ENCODE measurements at places on chromosomes 1 and 21.

DNA sequence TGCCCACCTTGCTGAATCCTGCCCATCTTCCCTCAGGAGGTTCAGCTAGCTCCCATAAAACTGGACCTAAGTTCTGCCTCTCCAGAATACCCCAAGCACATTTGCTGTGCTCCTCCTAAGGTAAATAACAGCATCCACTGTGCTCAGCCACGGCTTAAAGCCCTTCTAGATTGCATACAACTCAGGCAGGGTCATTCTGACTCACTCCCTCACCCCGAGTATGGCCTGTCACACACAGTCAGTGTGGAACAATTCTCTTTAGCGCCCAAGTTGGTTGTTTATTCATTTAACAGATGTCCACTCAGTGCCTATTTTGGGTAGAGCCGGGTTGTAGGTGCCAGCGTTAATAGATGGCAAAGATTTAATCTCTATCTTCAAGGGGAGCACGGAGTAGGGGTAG is 147.5 kb upstream of the EDN2 start:
- H3K27me3 ChIP-seq = no peaks in the 10 kb centered on the region
- H3K4me1 ChIP-seq = peaks cover 2% of the 10 kb centered on the region
- H3K27ac ChIP-seq = no peak overlapping the region
- DNase-seq = no peak
- no peaks in the 10 kb centered on the region for H3K36me3 ChIP-seq

- no peak overlapping the region for H3K4me3 ChIP-seq
- H3K27ac ChIP-seq = peak overlapping the region; percentile 75
- H3K27me3 ChIP-seq = no peaks in the 10 kb centered on the region
These were observed 60.7 kb downstream of the CASZ1 start for GRCh38 chr1:10735563-10736305.

DNA sequence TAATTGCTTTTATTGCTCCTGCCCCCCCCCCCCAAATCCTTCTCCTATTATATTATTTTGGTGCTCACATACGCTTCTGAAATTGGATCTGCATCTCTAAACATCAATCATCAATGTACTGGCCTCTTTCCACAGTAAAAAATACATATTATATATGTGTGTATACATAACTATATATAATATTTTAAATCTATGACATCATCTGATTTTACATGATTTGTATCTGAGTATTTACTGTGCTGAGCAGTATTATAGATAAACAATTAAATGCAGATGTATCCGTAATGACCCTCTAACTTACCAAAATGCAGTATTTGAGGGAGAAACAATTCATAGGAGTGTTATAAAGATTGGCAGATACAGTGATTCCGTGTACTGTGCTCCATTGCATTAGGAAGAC is 832 bp downstream of the PLPPR4 start:
- H3K4me3 ChIP-seq = no peak overlapping the region
- no peak for DNase-seq
- H3K4me1 ChIP-seq = peaks cover 13% of the 10 kb centered on the region
- no peaks in the 10 kb centered on the region for H3K27me3 ChIP-seq
- no peak overlapping the region for H3K27ac ChIP-seq

DNA sequence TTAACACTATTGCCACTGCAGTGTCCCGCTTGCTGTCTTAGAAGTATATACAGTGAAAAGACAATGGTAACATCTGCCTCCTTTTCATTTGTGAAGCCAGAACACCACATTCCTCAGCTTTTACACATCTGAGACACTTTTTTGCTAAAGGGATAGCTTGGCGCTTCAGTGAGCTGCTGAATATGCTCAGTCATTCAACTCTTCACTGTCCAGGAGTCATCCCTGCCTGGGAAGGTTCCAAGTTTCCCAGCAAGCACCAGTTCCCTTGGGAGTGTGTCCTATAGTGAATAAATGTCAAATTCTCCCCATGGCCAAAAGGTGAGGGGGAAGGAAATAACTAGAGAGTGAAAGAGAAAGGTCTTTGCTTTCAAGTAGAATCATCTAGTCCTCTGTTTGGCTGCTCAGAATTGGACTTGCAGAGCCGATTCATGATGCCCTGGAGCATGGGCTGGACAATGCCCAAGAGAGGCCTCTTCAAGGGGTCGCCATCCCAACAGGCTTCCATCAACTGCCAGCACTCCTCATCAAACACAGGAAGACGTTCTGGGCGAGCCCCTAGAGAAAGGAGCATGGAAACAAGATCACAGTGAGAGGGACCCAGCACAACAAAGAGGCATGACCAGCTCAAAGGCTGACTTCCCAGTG is 25.5 kb upstream of the RBBP5 start:
- no peak overlapping the region for H3K4me3 ChIP-seq
- peaks cover 4% of the 10 kb centered on the region for H3K36me3 ChIP-seq
- H3K4me1 ChIP-seq = peaks cover 6% of the 10 kb centered on the region
- DNase-seq = no peak
- no peaks in the 10 kb centered on the region for H3K27me3 ChIP-seq

GRCh38 chr1:178532392-178532791 is 19.5 kb downstream of the TEX35 start:
- peaks cover 22% of the 10 kb centered on the region for H3K4me1 ChIP-seq
- no peaks in the 10 kb centered on the region for H3K27me3 ChIP-seq
- no peaks in the 10 kb centered on the region for H3K36me3 ChIP-seq

DNA sequence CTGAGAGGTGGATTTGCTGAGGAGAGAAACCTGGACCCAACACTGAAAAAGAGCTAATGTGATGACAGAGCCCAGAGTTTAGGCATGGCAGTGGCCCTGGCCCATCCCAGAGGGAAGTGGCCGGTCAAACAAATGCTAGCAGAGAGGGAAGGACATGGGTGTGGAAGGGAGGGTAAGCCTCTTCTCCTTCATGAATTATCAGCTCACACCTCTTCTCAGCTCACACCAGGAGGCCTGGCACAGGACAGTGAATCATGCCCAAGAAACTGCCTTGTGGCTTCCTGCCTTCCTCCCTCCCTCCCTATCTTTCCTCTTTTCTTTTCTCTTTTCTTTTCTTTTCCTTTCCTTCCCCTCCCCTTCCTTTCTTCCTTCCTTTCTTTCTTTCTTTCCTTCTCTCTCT is 1.3 kb upstream of the SPRR3 start:
- no peaks in the 10 kb centered on the region for H3K36me3 ChIP-seq
- DNase-seq = no peak
- H3K27me3 ChIP-seq = no peaks in the 10 kb centered on the region
- H3K4me1 ChIP-seq = peaks cover 26% of the 10 kb centered on the region
- no peak overlapping the region for H3K4me3 ChIP-seq
- no peak overlapping the region for H3K27ac ChIP-seq

DNA sequence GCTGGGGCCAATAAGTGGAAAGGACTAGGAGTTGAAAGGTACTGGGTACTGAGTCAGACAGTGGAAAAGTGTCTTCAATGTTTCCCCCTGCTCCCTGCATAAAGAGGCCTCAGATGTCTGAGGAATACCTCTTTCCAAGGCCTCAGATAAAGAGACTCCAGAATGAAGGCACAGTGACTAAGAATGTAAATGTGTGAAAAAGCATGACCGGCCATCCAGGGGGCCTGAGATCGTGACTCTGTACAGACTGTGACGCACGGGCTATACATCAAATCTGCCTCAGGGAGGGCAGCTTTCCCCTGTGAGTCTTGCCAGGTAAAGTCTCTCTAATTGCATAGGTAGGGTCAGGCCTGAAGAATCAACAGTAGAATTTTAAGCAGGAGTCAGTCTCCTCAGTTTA is 1690.5 kb downstream of the KCNT2 start:
- H3K27me3 ChIP-seq = no peaks in the 10 kb centered on the region
- H3K4me1 ChIP-seq = no peaks in the 10 kb centered on the region
- no peaks in the 10 kb centered on the region for H3K36me3 ChIP-seq

GRCh38 chr1:81305997-81306452 is 494.7 kb upstream of the ADGRL2 start:
- H3K4me1 ChIP-seq = peaks cover 4% of the 10 kb centered on the region
- no peaks in the 10 kb centered on the region for H3K36me3 ChIP-seq
- H3K27ac ChIP-seq = no peak overlapping the region
- H3K27me3 ChIP-seq = no peaks in the 10 kb centered on the region

GRCh38 chr1:151828921-151829320 is 2.7 kb downstream of the RORC start:
- peak; percentile 34 for DNase-seq
- peaks cover 71% of the 10 kb centered on the region for H3K4me1 ChIP-seq
- no peak overlapping the region for H3K4me3 ChIP-seq
- peaks cover 4% of the 10 kb centered on the region for H3K36me3 ChIP-seq
- H3K27me3 ChIP-seq = no peaks in the 10 kb centered on the region
- H3K27ac ChIP-seq = peak overlapping the region; percentile 14

- no peak overlapping the region for H3K27ac ChIP-seq
- H3K36me3 ChIP-seq = no peaks in the 10 kb centered on the region
- H3K4me3 ChIP-seq = no peak overlapping the region
These were observed 57.2 kb upstream of the LRRN2 start for GRCh38 chr1:204742676-204743251.

DNA sequence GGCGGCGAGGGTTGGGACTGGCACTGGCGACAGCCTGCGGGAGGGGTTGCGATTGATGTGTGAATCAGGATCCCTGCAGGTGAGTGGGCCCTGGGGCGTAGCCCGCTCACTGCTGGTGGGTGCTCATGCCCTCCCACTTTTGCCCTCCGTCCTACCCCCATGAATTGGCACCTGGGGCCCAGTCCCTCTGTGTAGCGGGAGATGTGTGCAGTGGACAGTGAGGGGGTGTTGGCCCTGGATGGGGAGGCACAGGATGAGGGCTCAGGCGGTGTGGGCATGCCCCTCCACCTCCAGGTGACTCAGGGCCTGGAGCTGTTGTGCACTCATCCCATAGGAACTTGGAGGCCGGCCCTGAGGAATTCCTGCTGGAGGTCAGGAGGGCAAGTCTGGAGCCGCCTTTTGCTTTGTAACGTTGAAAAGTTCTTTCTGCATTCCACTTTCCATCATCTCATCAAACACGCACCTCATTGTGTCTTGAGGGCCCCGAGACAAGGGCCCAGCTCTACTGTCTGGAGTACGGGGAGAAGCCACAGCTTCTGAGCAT is 3.0 kb downstream of the PEAR1 start:
- H3K36me3 ChIP-seq = no peaks in the 10 kb centered on the region
- no peaks in the 10 kb centered on the region for H3K27me3 ChIP-seq
- no peak for DNase-seq
- H3K4me3 ChIP-seq = no peak overlapping the region
- no peak overlapping the region for H3K27ac ChIP-seq

DNA sequence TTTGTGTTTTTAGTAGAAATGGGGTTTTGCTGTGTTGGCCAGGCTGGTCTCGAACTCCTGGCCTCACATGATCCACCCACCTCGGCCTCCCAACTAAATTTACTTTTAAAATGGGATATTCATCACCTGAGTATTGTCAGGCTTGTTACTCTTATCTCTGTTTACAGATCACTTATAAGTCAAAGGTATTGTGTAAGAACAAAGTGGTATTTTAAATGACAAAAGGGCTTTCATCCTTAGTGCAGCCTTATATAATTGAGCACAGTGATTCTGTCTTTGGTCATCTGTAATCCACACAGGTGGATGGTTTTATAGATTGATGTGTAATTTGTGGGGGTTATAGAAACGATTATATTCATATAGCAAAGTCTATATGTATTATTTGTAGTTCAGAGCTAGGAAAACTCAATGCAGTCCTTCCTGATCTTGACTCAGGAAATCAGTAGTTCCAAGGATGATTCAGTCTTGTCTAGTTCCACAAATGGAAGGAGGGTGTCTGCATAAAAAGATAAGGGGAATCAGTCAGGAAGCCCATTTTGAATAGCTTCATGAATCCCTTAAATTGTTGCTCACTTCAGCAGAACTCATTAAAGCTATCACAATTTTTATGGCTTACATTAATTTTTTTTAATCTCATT is 34.6 kb downstream of the STXBP3 start:
- no peaks in the 10 kb centered on the region for H3K4me1 ChIP-seq
- H3K36me3 ChIP-seq = peaks cover 21% of the 10 kb centered on the region
- no peaks in the 10 kb centered on the region for H3K27me3 ChIP-seq

- H3K4me3 ChIP-seq = no peak overlapping the region
- H3K4me1 ChIP-seq = no peaks in the 10 kb centered on the region
- DNase-seq = peak; percentile 60
- no peaks in the 10 kb centered on the region for H3K36me3 ChIP-seq
- H3K27ac ChIP-seq = no peak overlapping the region
- no peaks in the 10 kb centered on the region for H3K27me3 ChIP-seq
These were observed 67.6 kb downstream of the MAP3K21 start for GRCh38 chr1:233394860-233395717.

GRCh38 chr1:26082020-26082350 is 14.6 kb upstream of the TRIM63 start:
- no peak for DNase-seq
- H3K27ac ChIP-seq = no peak overlapping the region
- H3K4me3 ChIP-seq = no peak overlapping the region
- no peaks in the 10 kb centered on the region for H3K27me3 ChIP-seq
- H3K36me3 ChIP-seq = no peaks in the 10 kb centered on the region

- no peaks in the 10 kb centered on the region for H3K36me3 ChIP-seq
- H3K4me3 ChIP-seq = no peak overlapping the region
- H3K27me3 ChIP-seq = no peaks in the 10 kb centered on the region
- peaks cover 5% of the 10 kb centered on the region for H3K4me1 ChIP-seq
- DNase-seq = no peak
These were observed 6.0 kb upstream of the CLIC4 start for GRCh38 chr1:24739241-24739640.

- DNase-seq = peak; percentile 95
- H3K27me3 ChIP-seq = no peaks in the 10 kb centered on the region
- peak within 1 kb of the TSS; percentile 54 for H3K4me3 ChIP-seq
- H3K36me3 ChIP-seq = no peaks in the 10 kb centered on the region
- H3K27ac ChIP-seq = peak within 1 kb of the TSS; percentile 96
These were observed at the start of gene RIPK4 for GRCh38 chr21:41766883-41767605. Gene RIPK4 (minus strand): TSS chr21:41767052. CDS start chr21:41767041, 11 bp downstream.

GRCh38 chr1:65059930-65060538 is 88.0 kb upstream of the AK4 start:
- no peak for DNase-seq
- H3K27ac ChIP-seq = no peak overlapping the region
- no peaks in the 10 kb centered on the region for H3K27me3 ChIP-seq
- no peaks in the 10 kb centered on the region for H3K36me3 ChIP-seq
- H3K4me1 ChIP-seq = peaks cover 21% of the 10 kb centered on the region

All from body of pancreas (tissue), 4 donors.